ENCODE measurements at places on chromosomes 7 and 10.

DNA sequence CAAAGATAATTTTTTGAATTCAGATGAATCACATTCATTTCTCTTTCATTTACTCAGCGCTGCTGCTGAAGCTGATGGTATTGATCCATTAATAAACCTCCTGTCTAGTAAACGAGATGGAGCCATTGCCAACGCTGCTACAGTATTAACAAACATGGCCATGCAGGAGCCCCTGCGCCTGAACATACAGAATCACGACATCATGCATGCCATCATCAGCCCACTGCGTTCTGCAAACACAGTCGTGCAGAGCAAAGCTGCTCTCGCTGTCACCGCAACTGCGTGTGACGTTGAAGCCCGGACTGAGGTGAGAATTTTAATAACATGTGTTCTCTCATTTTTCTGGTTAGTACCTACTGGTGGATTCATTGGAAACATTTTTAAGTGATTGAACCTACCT is 70.2 kb downstream of the ARMC3 start:
- H3K27me3 ChIP-seq, result peaks cover 21% of the 10 kb centered on the region
- no peaks in the 10 kb centered on the region for H3K4me1 ChIP-seq
- no peak overlapping the region for H3K27ac ChIP-seq
- DNase-seq, result no peak
- no peaks in the 10 kb centered on the region for H3K36me3 ChIP-seq
- no peak overlapping the region for H3K4me3 ChIP-seq

DNA sequence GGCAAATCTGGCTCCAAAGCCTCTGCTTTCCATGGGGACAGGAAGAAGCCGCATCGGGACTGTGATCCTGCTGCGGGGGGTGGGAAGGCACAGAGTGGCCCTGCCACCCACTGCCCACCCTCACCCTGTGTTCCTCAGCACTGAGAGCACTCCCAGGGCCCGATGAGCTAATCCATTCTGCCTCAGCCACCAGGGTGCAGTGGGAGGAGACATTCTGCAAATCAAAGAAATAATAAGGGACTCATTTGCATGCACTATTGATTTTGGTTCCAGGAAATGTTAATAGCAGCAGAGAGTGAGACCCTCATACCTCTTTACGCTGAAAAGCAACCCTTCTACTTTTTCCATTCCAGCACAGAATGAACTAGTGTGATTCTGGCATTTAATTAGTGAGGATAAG is 572.8 kb downstream of the INHBA start:
- no peak overlapping the region for H3K4me3 ChIP-seq
- no peaks in the 10 kb centered on the region for H3K36me3 ChIP-seq
- H3K27ac ChIP-seq, result no peak overlapping the region

DNA sequence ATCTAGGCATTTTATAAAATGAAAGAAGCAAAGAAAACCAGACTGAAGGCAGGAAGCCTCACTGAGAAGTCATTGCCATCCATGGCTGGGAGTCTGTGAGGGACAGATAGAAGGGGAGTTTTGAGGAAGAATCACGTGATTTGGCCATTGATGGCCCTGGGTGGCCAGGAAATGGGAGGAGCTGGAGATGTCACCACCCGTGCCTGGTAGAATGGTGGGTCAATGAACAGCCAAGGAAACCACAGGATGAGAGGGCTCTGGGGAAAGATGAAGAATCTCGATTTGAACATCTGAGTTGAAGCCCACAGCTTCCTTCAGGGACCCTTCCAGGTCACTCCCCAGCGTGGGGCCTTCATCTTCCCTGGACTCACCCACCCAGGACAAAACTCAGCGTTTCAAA is 103.3 kb upstream of the CHST15 start:
- no peaks in the 10 kb centered on the region for H3K36me3 ChIP-seq
- no peak for DNase-seq
- H3K4me1 ChIP-seq, result no peaks in the 10 kb centered on the region

GRCh38 chr10:59891349-59891748 is 15.0 kb downstream of the CCDC6 start:
- H3K36me3 ChIP-seq, result peaks cover 6% of the 10 kb centered on the region
- no peak overlapping the region for H3K4me3 ChIP-seq
- H3K27me3 ChIP-seq, result no peaks in the 10 kb centered on the region
- peaks cover 32% of the 10 kb centered on the region for H3K4me1 ChIP-seq
- no peak overlapping the region for H3K27ac ChIP-seq

- H3K36me3 ChIP-seq, result peaks cover 30% of the 10 kb centered on the region
- no peaks in the 10 kb centered on the region for H3K27me3 ChIP-seq
- H3K4me1 ChIP-seq, result peaks cover 8% of the 10 kb centered on the region
- no peak for DNase-seq
- no peak overlapping the region for H3K27ac ChIP-seq
Observed at GRCh38 chr10:15113766-15114165, 16.6 kb downstream of the RPP38 start.

- no peaks in the 10 kb centered on the region for H3K27me3 ChIP-seq
- peaks cover 61% of the 10 kb centered on the region for H3K36me3 ChIP-seq
- DNase-seq, result peak; percentile 58
- H3K27ac ChIP-seq, result peak overlapping the region; percentile 62
- H3K4me1 ChIP-seq, result peaks cover 71% of the 10 kb centered on the region
Observed at GRCh38 chr10:119498889-119499676, 43.4 kb downstream of the RGS10 start.

GRCh38 chr7:141409801-141410329 is 141.3 kb upstream of the AGK start:
- DNase-seq, result no peak
- no peaks in the 10 kb centered on the region for H3K36me3 ChIP-seq
- H3K4me1 ChIP-seq, result no peaks in the 10 kb centered on the region
- peaks cover 9% of the 10 kb centered on the region for H3K27me3 ChIP-seq

DNA sequence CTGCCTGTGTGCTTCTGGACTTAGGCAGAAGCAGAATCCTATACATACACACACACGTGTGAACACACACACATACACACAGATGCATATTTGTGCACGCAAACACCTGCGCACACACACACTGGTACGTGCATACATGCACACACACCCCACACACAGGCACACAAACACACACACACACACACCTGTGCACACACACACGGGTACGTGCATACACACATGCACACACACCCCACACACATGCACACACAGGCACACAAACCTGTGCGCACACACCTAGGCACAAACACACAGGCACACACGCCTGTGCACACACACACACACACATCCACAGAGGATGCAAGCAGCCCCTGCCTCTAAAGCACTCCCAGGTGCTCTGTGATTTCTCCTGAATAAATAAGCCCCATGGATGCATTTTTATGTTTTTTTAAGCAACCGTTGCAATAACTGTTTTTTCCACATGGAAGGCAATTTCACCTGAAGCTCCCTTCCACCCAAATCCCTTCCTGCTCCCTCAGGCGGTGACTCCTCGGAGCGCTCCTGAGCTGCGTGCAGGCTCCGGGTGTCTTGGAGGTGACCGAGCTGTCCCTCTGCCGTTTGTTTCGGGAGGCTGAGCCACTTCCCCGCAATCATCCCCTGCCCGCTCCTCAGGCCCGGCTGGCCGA is 41.5 kb upstream of the PDGFA start:
- no peak overlapping the region for H3K4me3 ChIP-seq
- H3K27ac ChIP-seq, result no peak overlapping the region
- no peaks in the 10 kb centered on the region for H3K36me3 ChIP-seq
- no peak for DNase-seq
- H3K4me1 ChIP-seq, result peaks cover 3% of the 10 kb centered on the region

DNA sequence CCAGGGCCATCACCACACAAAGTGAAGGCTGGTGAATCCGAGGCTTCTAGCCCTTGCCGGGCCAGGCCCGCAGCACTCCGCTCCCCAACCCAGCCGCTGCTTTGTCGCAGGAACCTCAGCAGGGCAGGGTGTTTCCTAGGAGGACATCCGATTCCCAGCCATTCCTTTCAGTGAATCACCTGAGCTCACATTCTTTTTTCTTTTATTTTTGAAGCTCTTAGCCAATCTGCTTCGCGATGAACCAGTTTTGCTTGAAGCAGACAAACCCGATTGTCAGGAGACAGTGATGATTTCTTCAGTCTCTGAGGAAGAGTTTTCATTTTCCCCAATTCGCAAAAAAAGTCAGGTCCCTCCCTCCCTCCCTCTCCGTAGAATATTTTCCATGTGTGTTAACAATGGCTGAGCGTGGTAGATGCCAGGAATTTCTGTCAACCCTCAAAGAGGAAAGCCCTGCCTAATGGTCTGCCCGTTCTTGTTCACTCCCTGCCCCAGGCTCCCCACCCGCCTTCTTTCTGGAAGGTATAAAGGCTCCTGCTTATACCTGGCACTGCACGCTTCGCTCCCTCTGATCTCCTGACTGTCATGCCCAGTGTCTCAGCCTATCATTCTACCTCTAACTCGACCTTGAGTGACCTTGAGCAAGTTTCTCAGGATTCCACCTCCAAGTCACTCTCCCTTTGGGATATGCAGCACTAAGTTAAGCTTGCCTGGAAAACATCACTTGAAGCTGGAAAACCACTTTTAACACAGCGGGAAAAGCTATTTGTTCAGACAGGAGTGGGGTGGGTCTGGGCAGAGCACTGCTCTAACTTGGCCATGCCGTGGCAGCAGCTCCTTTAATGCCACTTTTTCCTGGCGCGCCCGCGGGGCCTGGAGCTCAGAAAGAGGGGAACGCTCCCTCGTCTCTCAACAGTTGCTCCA is 35.1 kb downstream of the EGFR start:
- H3K27me3 ChIP-seq, result no peaks in the 10 kb centered on the region
- H3K4me1 ChIP-seq, result no peaks in the 10 kb centered on the region
- DNase-seq, result no peak
- no peak overlapping the region for H3K27ac ChIP-seq
